ENCODE measurements at places on chromosomes 5 and 9.
A peak's percentile ranks its signal among the peaks of the same experiment; 100 is the strongest.

GRCh38 chr5:158458086-158458485 lies 599.1 kb upstream of the CLINT1 start:
- DNase-seq: no peak

DNA sequence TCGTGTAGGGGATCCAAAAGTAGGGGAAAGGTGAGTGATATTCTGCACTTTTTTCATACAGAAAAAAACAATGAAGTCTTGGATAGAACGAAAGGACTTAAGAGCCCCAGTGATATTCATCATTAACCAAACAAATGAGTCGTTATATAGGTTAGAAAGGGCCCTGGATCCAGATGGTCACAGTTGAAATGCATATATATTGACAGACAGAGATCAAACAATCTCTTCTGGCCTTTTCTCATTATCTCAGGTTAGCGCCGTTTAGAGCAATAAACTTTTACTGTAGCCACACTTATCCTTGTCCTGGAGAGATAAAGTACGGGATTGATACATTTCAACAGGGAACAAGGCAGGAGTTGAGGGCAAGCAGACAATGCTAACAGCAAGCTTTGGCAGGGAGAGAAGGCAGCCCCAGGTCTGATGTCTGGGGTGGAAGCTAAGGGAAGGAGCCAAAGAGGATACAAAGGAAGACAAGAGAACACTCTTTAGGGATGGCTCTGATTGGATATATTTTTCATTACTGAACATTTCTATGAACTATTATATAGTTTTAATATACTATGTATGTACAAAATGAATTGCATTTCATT lies 77.0 kb downstream of the LIFR start:
- DNase-seq: no peak

DNA sequence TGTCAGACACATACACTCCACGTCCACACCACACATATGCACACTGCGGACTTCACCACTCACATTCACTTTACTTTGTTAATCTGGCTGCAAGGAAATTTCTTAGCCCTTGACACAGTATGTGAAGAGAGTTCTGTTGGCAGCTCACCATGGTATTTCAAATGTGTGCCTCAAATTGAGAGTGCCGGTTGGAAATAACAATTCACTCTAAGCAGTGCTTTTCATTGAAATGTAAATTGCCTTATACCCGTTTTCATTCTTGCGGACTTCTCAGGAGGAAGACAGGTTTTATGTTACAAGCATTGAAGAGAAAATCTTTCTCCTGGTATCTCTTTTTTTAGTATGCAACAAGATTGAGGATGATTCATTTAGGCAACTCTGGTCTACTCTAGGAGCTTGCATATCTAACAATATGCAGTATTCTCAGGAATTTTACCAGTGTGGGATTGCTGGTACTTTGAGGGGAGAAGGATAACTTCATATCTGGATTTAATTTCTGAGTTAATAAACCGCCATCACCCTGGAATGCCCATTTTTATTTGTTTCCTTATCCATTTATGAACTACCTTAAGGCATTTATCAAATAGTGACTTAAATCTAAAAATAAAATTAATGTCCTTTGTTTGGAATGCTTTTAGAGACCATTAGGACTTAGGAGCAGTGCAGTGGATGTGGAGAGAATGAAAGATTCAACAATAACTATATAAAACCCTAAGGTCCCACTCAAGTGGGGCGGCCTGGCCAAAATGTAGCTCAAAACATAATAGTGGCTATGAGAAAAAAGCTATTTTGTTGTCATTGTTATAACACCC lies 87.0 kb downstream of the IQGAP2 start:
- DNase-seq: no peak

DNA sequence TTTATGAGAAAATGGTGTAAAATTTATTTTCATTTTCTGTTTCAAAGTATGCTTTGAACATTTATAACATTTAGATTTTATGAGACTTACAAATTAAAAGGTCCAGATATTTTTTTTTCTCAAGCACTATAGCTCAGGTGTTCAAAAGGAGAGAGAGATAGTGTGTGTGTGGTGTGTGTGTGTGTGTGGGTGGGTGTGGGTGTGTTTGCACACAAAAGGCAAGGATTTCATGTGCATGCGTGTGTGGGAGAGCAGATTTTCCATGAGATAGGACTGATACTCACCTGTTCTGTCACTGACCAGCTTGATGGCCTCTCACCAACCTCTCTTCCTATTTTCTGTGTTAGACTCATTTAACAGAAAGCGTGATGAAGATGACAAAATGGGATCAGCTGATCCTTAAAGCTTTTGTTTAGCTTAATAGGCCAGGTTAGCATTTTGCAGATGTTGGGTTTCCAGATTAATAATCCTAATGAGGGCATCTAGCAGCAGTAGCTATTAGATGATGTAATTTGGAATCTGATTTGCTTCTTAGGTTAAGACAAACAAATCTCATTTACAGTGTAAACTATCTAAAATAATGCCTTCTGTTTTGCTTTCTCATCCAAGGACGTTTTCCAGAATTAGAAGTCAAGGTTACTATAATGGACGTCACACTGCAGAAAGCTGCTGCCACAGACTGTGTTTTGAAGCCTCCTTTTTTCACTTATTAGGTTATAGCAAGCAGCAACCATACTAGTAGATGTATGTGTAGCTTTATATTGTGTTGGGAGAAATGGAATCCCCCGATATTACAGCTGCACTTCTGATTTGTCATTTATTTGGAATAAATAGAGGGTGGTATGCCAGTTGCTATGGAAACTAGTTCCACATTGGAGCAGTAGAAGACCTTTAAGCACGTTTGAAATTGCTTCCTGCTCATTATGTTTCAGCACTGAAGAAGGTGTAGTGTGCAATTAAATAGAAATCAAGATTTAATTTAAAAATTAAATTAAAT lies 355.6 kb downstream of the TAF11L14 start:
- DNase-seq: no peak

GRCh38 chr9:21964925-21965385 lies 29.2 kb downstream of the CDKN2A start:
- peak; percentile 67 for DNase-seq

GRCh38 chr5:100889165-100889743 lies 13.8 kb downstream of the ST8SIA4 start:
- no peak for DNase-seq

- DNase-seq: no peak
Observed at GRCh38 chr9:14989811-14990210, 79.6 kb upstream of the FREM1 start.

DNA sequence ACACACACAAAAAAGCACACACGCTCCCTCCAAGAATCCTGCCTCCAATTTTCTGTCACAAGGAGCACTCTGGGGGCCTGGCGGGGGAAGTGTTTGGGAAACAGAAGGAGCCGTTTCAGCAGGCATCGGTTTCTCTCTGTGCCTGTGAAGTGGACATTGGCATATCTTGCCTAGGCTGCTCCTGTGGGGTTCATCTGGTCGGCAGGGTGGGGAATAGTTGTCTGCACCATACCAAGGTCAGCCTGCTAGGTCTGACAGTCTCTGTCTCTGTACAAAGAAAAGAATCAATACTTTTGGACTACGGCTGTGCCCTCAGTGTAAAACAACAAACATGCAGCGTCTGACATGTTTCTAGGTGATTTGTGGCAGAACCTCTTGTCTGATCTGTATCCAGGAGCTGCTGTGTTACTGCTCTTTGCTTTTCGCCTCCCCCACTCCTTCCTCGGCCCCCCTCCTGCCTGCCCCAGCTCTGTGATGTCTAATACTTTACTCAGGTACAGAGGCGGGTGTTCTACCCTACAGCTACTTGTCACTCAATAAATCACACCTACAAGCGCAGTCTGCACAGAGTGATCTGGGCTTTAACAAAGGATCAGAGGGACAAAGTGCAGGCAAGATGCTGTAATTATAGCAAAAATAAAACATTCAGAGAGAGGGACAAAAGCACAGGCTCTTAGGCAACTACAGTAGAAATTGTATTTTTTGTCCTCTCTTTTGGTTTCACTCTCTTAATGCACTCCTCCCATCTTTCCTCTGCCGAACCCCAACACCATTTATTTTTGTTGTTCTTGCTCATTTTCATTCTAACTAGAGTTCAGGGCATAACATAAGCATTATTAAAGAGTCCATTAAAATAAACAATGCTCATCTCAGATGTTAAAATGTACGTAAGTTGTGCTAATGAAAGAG lies 216.7 kb downstream of the BNC2 start:
- no peak for DNase-seq

GRCh38 chr9:112711050-112711689 lies 6.7 kb downstream of the INIP start:
- no peak for DNase-seq

DNA sequence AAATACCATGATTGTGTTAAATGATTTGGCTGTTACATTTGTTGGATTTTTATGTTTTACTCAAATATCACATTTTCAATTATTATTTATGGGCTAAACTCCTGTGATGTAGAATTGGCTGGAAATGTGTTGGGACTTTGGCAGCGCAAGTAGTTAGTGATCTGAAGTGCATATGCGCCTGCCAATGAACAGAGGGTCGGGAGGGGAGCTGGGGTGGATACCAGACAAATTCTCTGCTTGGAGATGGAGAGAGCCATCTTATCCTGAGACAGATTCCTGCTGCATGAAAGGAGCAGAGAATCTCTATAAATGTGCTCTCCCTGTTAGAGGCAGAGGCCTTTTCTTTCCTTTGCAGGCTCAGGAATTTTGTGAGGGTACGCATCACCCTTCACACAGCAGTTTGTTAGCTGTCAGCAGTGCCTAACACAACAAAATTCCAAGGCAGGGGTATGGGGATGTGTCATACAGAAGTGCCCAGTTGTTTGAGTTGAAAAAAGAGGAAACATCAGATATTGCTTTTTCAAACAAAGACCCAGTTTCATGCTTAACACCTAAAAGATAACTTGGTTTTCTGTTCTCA lies 489.1 kb downstream of the CSNK1G3 start:
- no peak for DNase-seq

DNA sequence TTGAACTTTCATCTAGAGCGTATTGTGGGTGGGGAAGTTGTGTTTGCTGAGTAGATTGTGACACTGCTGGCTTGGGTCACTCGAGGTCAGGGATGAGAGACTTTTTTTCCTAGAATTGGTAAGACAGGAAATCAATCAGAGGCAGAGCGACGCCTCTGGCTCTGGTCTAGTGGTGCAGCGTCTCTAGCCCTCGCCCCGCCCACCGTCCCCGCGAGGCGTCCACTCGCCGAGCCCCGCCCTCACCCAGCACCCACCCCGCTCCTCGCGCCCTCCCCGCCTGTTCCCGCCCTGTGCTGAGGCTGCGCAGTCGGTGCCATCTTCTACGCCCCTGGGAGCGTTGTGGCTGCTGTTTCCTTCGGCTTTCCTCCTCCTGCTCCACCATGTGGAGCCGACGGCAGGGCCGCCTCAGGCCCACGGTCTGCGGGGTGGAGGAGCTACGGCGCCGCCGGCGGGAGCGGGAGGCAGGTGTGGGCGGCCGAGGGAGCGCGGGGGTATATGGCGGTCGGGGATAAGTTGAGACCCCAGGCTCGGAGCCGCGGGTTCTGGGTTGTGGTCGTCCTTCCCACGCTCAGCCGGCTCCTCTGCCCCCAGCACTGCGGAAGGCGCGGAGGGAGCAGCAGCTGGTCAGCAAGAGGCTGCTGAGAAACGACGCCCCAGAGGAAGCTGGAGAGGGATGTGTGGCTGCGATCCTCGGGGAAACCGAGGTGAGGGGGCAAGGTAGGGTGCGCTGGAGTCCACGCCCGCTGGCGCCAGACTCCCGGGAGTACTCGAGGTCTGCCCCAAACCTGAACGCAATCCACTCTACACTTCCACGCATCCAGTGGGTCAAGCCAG lies at the start of gene TMCO6:
TSS of gene TMCO6 (plus strand) at position 304 of the 834 bp plus-strand sequence. CDS start at position 381, 77 bp downstream.
- peak; percentile 99 for DNase-seq

- no peak for DNase-seq
Observed at GRCh38 chr5:154081246-154081645, 42.5 kb downstream of the MFAP3 start.

DNA sequence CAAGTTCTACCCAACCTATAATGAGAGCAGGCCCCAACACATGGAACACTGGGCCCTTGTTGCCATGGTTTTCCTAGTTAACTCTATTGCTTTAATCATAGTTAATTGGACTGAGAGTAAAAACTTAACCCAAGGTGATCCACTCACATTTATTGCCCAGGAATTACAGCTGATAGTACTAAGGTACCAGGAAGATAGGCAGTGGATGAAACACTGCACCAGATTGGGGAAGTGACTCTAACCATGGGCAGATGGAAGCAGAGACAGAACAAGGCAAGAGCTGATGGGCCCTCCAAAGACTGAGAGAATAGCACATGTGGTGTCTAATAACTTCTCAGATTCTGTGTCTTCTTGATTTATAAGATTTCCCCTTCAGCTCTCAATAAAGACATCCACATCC lies 145.7 kb upstream of the TRIM32 start:
- no peak for DNase-seq

DNA sequence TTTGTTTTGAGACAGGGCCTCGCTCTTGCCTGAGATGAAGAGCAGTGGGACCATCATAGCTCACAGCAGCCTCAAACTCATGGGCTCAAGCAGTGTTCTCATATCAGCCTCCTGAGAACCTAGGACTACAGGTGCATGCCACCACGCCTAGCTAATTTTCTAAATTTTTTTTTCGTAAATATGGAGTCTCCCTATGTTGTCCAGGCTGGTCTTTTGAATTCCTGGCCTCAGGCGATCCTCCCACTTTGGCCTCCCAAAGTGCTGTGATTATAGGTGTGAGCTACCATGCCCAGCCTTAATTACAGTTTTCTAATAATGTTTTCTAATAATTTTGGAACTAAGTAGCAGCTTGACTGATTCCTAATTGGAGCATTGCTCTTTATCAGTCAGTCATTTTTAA lies 15.1 kb downstream of the GAPVD1 start:
- no peak for DNase-seq

DNA sequence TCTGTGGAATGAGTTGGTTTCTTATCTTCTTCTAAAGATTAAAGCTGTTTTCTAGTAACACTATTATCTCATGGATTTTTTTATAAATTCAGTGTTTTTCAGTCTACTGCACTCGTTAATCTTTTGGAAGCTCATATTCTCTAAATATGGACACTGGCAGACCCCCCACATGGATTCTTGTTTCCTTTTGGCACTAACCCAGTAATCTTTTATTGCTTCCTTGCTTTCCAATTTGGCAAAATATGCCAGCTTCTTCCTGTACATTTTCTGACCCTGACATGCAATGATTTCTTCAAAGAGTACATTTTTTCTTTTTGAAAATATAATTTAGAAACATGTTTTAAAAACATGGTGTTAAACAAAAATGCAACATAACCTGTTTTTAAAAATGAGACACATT lies 474.2 kb upstream of the FTMT start:
- DNase-seq: no peak

GRCh38 chr5:72074251-72074650 lies 33.0 kb upstream of the MAP1B start:
- no peak for DNase-seq

Measured in activated naive CD4-positive, alpha-beta T cell treated with anti-CD3 and anti-CD28 coated beads for 36 hours (primary cell).